ENCODE measurements at places on chromosomes 4 and X.

DNA sequence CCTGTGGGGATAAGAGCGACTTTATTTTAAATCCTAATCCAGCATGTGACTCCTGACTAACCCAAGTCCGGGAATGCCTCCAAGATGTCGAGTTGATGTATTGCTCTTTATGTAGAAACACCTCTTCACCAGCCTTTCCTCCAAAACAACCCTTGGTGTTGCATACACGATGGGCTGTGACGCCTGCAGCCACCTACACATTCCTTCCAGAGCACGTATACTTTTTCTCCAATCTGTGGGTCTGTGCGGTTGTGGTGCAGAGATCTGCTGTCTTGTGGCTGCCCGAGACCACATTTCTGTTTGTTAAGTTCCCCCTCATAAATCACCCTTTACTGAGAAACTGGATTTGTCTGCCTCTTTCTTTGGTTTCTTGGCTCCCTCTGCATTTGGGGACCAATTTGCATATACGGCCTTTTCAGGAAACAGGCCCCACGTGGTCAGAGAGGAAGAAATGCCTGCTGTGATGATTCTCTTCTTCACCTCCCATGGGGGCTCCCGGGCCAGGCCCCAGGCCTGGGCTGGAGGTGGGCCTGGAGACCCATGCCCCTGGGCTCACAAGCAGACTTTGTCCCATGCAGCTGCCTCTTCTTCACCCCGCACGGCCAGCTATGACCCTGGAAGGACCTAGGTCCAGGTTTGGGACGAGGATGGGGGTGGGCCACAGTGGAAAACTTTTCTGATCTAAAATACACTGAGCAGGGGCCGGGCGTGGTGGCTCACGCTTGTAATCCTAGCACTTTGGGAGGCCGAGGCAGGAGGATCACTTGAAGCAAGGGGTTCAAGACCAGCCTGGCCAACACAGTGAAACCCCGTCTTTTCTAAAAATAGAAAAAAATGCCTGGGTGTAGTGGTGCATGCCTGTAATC is 21.4 kb upstream of the AFAP1 start:
- DNase-seq, result peak; percentile 93

DNA sequence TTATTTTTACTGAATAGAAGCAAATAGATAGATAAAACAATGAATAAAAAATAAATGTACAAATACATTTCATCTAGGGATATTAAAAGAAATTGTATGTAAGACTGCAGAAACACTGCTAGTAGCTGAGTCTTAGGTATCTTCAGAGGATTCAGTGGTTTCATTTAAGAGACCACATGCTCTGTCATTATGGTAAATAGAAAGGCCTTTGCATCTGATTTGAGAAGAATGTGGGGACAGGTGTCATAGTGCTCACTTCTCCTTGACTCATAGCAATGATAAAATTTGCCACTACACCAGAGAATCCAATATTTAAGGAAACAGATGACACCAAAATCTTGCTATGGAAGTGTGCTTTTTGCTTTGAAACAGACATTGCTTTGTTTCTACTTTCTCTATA is 59.8 kb upstream of the PPP1R2C start:
- DNase-seq, result no peak

DNA sequence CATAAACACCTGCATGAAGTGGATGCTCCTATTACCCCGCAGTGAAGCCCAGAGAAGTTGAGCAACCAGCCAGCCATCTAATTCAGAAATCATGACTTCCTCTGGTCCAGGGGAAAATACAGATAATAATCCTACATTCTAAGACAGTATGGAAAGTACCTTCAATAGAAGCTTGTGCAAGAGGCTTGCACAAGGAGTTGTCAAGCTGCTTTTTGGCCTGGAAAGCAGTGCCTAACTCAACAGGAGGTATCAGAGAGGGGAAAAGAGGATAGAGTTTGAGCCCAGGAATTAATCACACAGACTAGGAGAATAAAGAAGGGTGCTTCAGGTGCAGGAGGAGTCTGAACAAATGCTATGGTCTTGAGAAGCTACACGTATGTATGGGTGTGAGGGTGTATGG is 26.7 kb downstream of the TMEM192 start:
- no peak for DNase-seq

GRCh38 chr4:47567511-47567910 is 82.4 kb downstream of the ATP10D start:
- DNase-seq, result no peak

DNA sequence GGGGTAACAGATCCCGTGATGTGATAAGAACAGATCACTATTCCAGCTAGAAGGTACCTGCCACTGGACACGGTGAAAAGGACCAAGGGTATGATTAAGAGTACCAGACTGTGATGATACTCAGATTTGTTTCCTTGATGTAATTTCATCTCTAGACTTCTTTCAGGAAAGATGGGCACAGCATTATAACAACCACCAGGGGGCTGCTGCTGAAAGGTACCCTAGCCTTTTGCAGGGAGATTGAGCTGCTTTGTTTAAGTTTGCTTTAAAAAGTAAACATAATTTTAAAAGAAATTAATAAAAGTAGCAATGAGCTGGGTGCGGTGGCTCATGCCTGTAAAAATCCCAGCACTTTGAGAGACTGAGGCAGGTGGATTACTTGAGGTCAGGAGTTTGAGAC is 145.4 kb downstream of the EMCN start:
- DNase-seq, result no peak

DNA sequence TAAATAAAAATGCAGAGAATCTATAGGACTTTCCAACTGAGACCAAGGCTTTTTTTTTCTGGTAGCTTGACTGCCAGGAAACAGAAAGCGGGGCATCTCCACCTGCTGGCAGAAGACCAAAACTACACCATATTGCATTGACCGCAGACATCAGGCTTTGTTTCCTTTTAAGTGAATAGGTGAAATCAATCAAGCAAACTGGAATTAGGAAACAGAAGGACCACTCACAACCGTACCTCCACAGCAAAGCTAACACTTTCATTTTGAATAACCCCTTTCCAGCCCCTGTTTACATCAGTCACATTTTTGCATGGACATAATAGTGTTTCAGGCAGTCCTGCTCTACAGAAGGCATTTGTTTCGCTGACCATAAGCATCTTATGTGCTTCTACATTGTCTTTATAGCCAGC is 218.2 kb downstream of the IDS start:
- peak; percentile 29 for DNase-seq

GRCh38 chrX:129019412-129019811 is 503.9 kb downstream of the SMARCA1 start:
- no peak for DNase-seq

DNA sequence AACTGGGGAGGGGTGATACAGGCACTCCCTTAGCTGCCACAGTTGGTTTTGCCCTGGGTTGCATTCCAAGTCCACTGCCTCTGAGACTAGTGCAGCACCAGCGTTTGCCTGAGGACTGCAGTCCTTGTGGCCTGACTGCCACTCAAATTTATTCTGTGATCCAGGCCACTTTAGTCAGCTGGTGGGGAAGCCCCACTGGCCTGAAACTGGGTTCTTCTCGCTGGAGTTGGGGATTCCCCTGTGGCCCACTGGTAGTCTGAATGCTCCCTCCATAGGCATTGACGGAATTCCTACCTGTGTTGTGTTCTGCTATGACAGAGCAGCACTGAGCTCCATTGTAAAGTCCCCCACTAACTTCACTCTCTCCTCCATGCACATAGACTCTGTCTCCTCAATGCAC is 63.8 kb downstream of the PTPN13 start:
- DNase-seq, result no peak

GRCh38 chr4:148068065-148068911 is 336.4 kb downstream of the ARHGAP10 start:
- DNase-seq, result no peak

DNA sequence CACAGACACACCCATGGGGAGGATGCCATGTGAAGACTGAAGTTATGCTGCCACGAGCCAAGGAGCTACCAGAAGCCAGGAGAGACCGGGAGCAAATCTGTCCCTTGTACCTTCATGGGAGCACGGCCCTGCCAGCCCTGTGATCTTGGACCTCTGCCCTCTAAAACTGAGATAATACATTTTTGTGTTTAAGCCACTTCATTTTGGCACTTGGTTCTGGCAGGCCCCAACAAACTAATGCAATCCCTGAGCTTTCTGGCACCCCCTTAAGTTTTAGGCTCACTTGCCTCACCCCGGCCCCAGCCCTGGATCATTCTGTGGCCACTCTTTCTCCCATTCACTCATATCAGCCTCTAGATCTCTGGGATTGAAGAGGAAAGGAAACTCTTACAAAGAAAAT is 35.4 kb downstream of the SEL1L3 start:
- DNase-seq, result no peak

- no peak for DNase-seq
These were observed 79.2 kb downstream of the FBXO8 start for GRCh38 chr4:174204164-174204831.

GRCh38 chr4:106494066-106494465 is 125.5 kb upstream of the GIMD1 start:
- no peak for DNase-seq

DNA sequence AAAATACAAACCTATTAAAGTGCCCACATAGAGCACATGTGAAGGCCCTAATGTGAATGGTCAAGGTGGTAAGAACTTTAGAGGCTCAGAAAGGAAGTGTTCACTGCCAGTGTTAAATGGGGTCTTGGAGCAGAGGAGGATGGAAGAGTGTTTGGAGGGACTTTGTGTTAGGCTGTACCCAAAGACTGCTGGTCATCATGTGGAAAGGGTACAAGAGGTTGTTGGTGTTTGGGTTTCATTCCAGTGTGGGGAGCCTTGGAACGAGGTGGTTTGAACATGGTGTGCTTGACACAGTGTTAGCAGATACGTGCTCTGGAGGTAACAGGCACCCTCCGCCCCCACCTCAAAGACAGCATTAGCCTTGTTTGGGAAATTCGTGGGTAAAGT is 73.1 kb downstream of the RAPGEF2 start:
- no peak for DNase-seq

- DNase-seq, result no peak
These were observed 57.4 kb downstream of the TAPT1 start for GRCh38 chr4:16168710-16169388.

- DNase-seq, result no peak
These were observed 72.1 kb downstream of the IRF2 start for GRCh38 chr4:184402239-184402638.

- DNase-seq, result no peak
These were observed 106.5 kb downstream of the NYX start for GRCh38 chrX:41553688-41554087.

DNA sequence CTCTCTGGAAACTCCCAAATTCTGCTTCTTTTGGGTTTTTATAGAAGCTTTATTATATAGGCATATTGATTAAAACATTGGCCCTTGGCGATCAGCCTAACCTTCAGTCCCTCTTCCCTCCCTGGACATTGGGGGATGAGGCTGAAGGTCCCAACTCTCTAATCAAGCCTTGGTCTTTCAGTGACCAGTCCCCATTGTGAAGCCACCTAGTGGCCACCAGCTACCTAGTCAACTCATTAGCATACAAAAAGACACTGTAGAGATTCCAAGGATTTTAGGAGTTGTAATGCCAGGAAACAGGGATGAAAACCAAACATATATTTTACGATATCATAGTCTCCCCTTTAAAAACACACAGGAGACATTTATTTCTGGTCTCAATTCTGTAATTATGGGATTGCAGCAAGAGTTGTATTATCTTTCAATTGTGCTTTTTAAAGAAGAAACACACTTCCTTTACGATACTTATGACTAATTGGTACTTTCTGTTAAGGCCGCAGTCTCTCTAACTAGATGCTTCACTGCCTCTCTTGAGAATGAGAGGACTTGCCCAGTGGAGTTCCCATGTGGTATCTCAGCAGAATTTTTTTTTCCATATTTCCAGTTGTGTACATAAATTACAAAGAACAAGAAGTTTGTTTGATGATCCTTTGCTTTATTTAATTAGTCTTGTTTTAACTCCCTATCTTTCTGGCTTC is 58.2 kb downstream of the WDR17 start:
- DNase-seq, result no peak

DNA sequence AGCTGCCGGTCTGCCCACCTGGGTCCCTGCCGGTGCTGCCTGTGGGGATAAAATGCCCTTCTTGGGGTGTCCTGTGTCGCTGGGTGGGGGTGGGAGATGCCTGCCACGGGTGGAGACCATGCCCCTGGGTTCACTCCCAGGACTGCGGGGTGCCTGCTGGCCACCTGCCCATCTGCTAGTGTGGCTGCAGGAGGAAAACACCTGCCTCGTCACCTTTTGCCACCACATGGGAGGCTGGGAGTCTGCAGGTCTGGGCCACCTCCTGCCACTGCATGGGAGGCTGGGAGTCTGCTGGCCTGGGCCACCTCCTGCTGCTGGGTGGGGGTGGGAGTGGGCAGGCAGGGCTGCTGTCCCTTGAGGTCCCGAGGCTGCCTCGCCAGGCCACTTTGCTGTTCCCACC is 58.8 kb upstream of the AFAP1 start:
- DNase-seq, result no peak

- DNase-seq, result no peak
These were observed 32.4 kb downstream of the SMPX start for GRCh38 chrX:21725496-21725895.

DNA sequence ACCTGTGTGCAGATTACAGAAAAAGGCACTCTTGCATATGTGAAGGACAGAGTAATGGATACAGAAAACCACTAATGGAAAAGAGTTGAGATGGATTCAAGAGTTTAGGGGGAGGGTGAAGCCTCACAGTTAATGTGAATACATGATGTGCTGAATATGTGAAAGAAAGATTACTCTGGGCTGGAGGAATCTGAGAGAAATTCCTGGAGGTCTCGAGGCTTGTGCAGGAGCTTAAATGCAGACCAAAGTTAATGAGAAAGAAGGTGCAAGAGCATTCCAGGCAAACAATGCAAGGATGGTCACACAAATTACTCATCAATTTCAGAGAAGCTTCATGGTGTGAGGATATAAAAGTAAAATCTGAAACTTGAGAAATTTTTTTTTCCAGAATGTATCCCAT is 768.8 kb downstream of the STPG2 start:
- DNase-seq, result no peak

GRCh38 chr4:7461230-7461629 is 26.5 kb upstream of the PSAPL1 start:
- DNase-seq, result no peak

DNA sequence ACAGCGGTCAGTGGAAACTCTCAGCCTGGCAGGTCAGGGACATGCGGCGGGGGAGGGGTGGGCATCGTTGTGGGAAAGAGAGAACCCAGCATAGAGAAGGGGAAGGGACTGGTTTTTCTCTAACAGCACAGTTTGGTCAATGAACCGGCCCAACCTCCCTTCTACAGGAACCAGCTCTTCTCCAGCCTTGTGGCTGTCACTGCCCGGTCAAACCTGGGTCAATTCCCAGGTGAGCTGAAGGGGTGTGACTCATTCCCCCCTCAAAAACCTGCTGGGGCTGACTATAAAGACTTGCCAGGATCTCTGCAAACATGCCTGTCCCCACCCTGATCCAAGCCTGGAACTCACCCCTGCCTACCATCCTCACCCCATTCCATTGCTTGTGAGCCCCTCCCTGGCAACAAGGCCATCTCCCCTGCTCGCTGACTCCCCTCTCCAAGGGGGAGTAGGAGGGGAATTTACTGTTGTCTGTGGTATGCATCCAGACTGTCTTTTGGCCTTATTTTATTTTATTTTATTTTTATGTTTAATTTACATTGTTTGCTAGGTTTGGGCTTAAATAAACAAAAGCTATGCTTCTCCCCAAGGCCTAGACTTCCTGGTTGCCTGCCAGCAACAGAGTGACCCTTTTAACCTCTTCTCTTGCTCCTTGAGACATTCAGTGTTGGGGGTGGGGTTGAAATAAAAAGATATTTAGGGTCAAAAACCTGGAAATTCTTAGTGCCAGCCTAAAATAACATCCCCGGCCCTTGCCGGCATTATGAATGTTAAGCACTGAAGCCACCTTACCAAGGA is 49.6 kb downstream of the TSC22D3 start:
- DNase-seq, result no peak

GRCh38 chr4:15569746-15570145 is 85.4 kb downstream of the FBXL5 start:
- no peak for DNase-seq

- no peak for DNase-seq
These were observed 106.6 kb downstream of the RASL11B start for GRCh38 chr4:52968691-52969090.

All from stimulated activated naive CD8-positive, alpha-beta T cell treated with anti-CD3 and anti-CD28 coated beads, Interleukin-15, amount 100 ng/mL, for 72 hours (primary cell).